ENCODE measurements at places on chromosomes 1 and 21.

DNA sequence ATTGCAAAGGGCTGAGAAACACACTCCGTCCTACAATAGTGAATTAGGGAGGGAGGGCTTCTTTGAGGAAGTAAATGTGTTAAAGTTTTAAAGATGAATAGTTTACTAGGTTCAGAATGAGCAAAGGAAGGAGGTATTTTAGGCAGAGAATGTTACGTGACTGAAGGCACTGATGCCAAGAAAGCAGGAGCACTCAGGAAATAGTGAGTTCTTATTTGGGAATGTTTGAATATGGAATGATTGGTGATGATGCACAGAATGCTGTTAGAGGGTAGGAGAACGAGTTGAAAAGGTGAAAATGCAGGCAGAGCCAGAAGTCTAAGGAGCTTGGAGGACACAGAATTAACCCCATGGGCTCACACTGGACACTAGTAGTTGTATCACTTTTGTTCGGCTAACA, 108.0 kb downstream of the NRIP1 start:
- no peak for DNase-seq

DNA sequence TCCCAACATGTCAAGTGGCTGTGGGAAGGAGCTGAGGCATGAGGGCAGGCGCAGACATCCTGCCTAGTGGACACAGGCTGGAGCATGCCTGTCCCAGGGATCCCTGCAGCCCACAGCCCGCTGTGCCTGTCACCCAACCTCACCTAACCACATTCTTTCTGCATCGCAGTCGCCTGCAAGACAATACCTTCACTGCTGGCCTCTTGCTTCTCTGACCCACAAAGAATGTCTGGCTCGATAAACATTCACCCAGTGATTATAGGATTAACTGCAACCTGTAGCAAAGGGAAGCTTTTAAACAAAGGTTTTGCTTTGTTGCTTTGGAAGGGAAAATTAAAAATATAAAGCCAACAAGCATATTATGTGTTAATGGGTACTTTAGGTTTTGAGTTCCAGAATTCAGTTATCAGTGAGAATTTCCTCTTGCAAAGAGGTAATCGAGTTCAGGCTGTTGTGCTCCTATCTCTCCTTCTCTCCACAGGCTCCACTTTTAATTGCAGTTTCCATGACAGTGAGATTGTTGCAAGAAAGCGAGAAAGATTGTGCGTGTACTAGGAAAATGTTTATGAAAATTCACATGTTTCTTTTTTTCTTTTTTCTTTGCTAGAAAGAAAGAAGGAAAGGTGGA, 40.0 kb upstream of the ZNF648 start:
- no peak for DNase-seq

GRCh38 chr21:15327637-15328265, 263.0 kb upstream of the NRIP1 start:
- no peak for DNase-seq

GRCh38 chr21:32515874-32516273, 69.4 kb downstream of the TCP10L start:
- no peak for DNase-seq

GRCh38 chr1:204473400-204473965, 21.1 kb downstream of the PIK3C2B start:
- DNase-seq: no peak

DNA sequence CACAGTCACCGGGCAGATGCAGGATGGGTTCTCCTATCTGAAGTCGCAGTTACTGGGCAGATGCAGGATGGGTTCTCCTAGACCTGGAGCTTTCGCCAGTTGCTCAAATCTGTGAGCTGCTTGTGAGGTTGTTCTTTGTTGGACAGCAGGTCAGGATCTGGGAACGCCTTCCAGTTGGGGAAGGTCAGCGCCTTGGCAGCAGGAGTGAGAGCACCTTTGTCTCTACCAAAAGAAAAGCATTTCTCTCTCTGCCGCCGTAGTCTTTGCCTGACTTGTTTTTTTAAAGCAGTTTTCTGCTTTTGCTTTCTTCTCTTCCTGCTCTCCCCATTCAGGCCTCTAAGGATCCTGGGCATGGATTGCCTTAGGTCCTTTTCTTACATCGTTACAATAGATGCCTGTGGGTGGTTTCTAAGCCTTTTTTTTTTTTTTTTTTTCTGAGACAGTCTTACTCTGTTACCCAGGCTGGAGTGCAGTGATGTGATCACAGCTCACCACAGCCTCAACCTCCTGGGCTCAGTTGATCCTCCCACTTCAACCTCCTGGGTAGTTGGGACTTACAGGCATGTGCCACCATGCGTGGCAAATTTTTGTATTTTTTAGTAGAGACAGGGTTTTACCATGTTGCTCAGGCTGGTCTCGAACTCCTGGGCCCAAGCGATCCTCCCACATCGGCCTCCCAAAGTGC, 15.7 kb downstream of the PEX14 start:
- DNase-seq: no peak

DNA sequence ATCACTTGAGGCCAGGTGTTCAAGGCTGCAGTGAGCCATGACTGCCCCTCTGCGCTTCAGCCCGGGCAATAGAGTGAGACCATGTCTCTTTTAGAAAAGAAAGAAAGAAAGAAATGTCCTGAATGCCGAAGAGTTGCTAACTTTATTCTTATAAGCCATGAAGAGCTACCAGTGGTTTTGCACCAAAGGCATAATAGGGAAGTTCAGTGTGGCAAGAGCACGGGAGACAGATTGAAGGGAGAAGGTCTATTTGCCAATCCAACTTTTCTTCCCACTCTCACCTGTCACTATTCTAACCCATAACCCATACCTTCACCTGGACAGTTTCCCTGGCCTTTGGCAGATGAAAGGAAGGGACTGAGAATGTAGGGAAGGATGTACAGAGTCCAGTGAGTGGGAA, 4.4 kb upstream of the PEA15 start:
- no peak for DNase-seq

GRCh38 chr21:33968995-33969348, 53.4 kb upstream of the ATP5PO start:
- DNase-seq: no peak
